ENCODE measurements at places on chromosomes 11 and 22.

GRCh38 chr11:2149460-2149859 lies 10.3 kb upstream of the IGF2 start:
- DNase-seq, result no peak

GRCh38 chr22:24120044-24120443 lies 61.2 kb upstream of the SUSD2 start:
- no peak for DNase-seq

- DNase-seq, result peak; percentile 81
Measured at GRCh38 chr11:67265633-67266448, 432 bp upstream of the GRK2 start.

DNA sequence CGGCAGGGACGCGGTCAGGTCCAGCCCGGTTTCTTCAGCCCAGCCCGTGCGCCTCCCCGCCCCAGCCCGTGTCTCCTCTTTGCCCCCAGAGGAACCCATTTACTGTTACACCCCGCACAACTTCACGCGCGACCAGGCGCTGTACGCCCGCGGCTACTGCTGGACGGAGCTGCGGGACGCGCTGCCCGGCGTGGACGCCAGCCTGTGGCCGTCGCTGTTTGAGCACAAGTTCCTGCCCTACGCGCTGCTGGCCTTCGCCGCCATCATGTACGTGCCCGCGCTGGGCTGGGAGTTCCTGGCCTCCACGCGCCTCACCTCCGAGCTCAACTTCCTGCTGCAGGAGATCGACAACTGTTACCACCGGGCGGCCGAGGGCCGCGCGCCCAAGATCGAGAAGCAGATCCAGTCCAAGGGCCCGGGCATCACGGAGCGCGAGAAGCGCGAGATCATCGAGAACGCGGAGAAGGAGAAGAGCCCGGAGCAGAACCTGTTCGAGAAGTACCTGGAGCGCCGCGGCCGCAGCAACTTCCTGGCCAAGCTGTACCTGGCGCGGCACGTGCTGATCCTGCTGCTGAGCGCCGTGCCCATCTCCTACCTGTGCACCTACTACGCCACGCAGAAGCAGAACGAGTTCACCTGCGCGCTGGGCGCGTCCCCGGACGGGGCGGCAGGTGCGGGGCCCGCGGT lies 6.5 kb downstream of the PANX2 start:
- no peak for DNase-seq

DNA sequence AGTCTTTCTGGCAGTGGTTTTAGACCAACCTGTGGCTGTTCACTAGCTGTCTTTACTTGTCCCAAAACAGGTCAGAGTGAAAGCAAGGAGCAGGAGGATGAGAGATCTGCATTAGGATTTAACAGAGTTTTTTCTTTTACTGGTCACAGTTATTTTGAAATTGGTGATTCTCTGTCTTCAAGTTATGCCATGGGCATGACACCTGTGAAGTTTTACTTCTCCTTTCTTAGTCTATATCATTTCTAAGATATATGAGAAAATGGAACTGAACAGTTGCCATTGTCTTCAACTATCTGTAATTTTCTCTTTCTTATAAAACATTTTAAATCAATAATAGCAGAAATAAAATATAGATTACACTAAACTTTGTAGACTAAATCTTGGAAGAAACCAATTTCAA lies 60.6 kb downstream of the TRPC6 start:
- no peak for DNase-seq

- no peak for DNase-seq
Measured at GRCh38 chr22:36425977-36426523, 38.3 kb upstream of the MYH9 start.

GRCh38 chr11:114260077-114260476 lies 36.1 kb upstream of the NNMT start:
- no peak for DNase-seq

GRCh38 chr22:48939441-48940265 lies 888.0 kb downstream of the BRD1 start:
- DNase-seq, result no peak

GRCh38 chr22:39712751-39713525 lies 142.4 kb downstream of the CACNA1I start:
- DNase-seq, result no peak

Data from stimulated activated CD4-positive, alpha-beta T cell treated with anti-CD3 and anti-CD28 coated beads, Interleukin-1b, Interleukin-23, amount 100 ng/mL, for 4 hours (primary cell).